HEK293T (cell line): ENCODE measurements at places on chromosomes 16 and 17.

DNA sequence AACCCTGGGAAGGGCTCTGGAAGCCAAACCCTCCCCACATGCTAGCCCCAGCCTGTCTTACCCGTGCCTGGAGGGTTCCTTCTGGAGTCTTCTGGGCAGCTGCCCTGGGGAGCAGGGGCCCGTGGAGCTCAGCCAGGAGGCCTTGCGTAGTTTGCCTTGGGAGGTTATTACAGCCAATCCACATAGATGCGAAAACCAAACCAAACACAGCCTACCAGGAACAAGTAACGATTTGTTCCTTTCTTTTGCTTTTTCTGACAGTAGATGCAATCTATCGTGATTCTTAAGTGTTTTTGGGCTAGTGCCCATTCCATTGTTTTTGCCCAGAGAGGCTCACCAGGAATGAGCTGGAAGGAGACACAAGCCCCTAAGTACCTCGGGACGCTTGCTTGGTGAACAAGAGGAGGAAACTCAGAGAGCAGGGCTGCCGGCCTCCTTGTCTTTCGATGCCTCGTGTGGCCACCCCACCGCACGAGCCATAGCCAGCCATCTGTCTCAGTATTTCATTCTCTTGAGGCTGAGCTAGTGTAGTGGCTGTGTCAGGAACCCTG lies 102.7 kb upstream of the NOL11 start:
- DNase-seq, result no peak

DNA sequence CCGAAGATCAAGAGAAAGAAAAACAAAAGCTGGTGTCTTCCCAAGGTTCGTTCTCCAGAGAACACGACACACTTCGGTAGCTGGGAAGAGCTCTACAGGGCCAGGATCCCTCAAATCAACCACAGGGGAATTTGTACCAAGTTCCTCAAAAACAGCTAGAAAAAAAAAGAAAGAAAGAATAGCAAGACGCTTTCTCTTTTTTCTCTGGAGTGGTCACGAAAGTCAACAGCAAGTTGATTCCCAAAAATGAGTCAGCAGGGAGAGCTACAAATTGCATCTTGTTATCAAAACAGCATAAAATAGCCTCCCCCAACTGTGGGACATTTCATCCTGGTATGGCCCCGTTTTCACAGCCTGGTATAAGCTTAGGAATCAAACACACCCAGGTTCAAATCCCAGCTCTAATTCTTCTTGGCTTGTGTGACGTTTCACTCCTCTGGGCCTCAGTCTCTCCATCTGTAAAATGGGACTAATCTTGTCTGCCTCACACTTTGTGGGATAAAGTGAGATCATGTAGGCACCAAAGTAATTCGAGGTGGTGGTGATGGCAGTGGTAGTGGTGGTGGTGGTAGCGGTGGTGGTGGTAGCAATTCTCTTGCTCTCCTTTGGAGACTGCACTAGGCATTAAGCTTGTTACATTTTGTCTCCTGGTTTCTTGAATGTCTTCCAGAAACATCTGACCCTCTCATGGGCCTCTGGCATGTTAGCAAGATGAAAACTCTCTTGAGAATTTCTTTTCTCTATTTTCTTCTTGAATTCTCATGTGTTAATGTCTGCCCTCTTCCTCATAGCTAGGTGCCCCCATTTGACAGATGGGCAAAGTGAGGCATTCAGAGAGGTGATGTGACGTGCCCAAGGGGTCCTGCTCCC lies 988 bp upstream of the IL21R start:
- DNase-seq, result no peak

DNA sequence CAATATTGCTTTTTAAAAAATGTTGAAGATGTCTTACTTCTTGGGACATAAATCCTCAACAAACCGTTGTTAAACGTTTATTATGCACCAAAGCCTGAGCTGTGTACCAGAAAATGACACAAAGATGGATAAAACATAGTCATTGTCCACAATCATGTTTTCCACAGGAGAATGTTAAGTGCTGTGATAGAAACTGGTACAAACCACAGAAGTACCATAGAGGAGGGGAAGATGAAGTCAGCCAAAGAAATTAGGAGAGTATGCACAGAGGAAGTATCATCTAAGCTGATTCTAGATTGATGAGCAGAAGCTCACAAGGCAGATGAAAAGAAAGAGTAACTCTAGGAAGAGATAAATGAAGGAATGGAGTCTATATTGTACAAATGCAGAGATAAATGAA lies 142.6 kb upstream of the HLF start:
- no peak for DNase-seq

DNA sequence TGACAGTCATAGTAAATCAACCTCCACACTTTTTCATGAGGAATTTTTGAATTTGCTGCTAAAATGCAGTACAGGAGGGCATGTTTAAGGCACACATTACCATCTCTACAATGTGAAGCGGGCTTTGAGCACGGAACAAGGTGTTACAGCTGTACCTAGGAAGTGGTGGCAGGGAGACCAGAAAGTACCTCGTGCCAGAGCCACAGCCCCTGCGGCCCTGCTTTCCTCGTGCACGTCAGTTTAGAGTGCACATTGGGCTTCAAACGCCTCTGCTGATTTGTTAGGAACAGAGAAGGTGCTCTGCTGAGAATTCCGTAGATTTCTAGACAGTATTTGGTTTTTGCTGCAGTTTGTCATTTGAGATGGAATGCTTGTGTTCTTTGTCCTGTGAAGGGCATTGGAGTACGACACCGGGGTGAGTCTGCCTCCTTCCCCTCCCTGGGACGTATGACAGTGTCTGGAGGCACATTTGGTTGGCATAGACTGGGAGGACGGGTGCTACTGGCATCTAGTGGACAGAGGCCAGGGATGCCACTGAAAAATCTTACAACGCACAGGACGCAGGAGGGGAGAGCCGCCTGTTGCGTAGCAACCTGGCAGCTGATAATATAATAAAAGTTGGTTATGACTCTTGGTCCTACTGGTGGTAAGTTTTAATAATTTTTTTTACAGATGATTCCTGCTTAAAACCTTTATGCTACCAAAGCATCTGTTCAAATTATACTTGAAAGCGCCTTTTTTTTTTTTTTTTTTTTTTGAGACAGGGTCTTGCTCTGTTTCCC lies 9.1 kb downstream of the FOXK2 start:
- no peak for DNase-seq
